ENCODE measurements at places on chromosomes 1 and 21.
A peak's percentile ranks its signal among the peaks of the same experiment; 100 is the strongest.

GRCh38 chr1:22888320-22889075 lies 84.2 kb downstream of the LACTBL1 start:
- peak; percentile 48 for DNase-seq

DNA sequence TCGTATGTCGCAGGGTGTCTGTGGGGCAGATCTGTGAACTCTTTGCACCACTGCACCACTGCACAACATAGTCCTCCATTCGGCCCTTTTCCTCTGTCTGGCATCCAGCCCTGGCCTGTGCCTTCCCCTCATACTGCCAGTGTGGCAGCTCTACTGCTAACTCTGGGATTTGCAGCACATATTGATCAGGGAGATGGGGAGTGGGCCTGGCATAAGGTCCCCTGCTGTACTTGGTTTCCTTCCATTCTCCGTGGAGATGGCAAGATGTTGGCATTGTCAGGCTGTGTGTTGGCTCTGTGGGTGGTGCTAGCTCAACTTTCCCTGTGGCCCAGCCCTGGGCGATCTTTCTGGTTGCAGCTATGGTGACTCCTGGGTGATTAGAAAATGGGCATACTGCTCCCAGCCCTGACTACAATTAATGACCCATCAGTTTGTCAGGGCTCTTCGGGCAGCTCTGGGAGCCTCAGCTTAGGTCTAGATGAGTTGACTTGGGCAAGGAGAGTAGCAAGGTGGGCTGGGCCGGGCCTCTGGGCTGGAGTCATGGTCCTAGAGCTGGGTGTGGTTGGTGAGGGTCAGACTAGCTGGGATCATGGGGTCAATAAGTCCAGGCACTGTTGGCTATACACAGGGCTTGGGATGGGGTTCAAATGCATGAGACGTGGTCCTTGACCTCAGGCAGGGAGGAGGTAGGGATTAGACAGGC lies 11.4 kb downstream of the PTPRU start:
- no peak for DNase-seq

- DNase-seq, result no peak
These were observed 59.6 kb downstream of the CC2D1B start for GRCh38 chr1:52306227-52307006.

GRCh38 chr21:42144679-42145568 lies 73.8 kb downstream of the UMODL1 start:
- no peak for DNase-seq

GRCh38 chr21:31929548-31929947 lies 56.7 kb downstream of the HUNK start:
- DNase-seq, result no peak

DNA sequence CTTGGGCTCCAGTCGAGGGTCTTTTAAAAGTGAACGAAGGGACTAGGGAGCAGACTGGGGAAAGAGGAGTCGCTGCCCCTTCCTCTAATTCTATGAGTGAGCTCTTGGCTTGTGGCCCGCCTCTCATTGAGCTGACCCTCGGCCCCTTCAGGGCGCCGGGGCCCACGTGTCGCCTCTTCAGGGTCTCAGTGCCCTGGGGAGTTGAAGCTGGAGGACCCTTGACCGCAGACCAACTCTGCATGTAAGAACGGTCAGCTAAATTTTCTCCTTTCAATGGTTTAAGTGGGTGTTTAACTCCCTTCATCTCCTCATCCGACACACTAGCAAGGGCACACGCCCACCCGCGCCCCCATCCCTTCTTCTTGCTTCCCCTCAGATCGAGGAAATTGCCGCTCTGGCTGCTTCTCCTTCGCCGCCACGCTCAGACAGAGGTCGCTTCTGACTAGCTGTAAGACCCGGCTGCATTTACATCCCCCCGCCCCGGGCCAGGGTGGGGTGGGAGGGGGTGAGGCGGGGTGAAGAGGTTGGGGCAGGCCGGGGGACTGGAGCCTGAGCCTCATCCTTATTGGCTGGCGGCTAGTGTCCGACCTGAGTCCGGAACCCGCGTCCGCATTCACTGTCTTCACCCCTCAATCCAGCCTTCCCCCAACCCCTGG lies 10.9 kb downstream of the NR5A2 start:
- DNase-seq, result no peak

DNA sequence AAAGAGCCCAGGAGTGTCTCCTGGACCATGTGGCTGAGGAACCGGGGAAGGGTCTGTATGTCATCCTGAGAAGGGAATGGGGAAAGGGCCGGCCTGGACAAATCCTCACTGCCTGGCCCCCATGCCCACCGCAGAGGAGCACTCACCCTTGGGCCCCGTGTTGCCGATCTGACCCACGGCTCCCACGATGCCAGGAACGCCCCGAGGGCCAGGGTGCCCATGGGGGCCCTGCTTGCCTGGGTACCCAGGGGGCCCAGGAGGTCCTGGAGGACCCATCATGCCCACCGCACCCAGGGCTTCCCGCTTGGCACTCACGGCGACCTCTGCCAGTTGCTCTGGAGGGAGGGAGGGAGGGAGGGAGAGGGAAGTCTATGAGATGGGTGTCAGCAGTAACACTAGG lies 14.6 kb downstream of the COL9A2 start:
- no peak for DNase-seq

DNA sequence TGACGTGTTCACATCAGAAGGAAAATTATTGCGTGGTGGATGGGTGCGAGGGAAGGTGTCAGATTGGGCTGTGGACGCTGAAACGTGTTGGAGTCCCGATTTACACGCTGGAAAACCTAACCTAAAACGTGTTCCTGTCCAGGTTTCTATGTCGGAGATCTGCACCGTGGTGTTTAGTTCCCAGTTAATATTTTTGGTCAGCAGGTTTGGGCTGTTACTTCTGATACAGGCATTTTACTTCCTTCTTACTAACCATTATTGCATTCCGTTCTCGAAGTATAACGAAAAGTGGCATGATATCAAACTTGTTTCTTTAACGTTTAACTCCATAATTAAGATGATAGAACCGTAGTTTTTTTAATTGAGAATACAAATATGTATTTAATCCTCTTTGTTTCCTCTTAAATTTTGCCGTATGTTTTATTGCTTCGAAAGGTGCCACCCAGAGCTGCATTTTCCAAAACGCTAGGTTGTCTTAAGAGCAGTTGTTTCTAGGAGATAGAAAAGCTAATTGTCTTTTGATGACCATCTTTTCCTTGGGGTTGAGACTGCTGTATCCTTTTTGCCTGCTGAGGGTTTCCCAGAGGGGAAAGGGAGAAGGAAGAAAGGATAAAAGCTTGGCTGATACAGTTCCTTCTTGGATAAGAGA lies 1.3 kb downstream of the ADARB1 start:
- DNase-seq, result peak; percentile 27

DNA sequence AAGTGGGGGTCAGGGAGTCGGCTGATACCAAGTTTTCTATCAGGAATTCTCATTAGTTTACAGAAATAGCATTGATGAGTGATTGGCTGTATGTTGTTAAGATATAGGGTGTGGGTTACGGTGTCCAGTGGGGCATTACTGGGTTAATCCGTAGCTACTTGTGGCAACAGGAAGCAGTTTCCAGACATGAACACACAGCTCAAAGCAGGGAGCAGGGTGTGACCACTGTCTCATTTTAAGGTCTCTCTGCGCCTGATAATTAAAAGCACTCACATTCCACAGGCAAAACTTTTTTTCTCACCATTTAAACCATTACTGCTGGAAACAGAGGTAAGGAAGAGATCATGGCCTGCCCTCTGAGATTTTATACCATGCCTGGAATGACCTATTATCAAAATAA lies 114.9 kb downstream of the SIK1 start:
- no peak for DNase-seq

DNA sequence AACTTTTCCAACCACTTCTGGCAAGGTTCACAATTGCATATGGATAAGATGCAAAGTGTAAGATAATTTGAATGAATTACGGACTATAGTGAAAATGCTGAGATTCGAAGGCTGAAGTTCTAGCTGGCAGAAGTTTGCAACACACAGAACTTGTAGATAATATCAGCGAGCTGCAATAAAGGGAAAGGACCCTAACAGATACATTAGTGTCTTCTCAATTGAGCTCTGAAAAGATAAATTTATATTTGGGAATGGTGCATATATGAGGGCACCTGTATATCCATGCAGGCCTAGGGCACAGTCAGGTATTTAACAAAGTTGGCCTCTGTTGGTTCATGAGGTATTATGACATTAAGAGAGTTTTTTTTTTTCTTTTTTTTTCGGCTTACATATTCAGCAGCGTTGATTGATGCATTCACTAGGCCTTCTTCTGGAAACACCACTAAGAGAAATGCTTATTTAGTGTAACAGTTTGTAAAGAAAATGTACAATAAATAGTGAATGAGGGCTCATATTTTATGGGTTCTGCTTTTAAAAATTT lies 2.2 kb downstream of the NFIA start:
- peak; percentile 64 for DNase-seq

DNA sequence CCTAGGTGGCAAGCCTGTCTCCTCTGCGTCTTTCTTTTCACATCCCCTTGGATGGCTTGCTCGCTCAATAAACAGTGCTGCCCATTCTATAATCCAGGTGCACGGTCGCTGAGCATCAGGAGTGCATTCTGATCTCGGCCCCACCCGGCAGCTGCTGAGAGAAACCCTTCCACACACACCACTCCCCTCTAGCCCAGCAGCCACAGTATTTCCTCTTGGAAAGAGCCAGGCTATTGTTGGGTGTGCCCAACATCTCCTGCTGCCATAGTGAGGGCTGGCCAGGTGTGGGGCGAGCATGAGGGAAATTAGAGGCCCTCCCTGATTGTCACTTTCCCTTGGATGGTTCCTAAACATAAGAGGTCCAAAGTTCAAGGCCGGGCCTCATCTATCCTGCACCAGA lies 24.7 kb downstream of the GPA33 start:
- no peak for DNase-seq

DNA sequence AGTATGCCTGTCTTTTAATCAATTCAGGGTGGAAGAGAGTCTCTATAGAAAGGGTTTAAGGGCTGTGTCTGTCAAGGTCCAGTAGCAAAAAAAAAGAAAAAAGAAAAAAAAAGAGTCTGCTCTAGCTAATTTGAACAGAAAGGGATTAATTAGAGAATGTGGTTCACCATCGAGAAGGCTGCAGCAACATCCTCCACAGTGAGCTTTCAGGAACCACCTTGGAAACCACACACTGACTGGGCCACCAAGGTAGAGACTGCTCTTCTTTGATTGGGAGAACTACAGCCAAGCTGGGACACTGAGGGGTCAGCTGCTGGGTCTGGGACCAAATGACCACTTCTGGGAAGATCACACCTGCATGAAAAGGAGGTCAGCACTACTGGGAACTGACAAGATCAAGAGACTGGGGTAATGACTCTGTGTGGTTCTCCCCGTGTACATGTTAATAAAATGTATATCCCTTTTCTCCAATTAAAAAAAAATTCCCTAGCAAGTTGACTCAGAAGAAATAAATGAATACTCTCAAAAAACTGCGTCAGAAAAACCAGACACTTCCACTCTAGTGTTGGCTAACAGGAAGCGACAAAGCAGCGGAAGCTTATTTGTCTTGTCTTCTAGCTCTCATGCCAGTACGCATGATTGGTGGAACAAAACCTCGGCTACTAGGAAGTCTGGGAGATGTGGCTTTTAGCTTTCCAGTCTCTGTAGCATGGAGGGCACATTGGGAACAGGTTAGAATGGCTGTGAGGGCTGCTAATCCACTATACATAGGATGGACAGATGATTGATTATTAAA lies 60.0 kb upstream of the IVNS1ABP start:
- DNase-seq, result no peak

DNA sequence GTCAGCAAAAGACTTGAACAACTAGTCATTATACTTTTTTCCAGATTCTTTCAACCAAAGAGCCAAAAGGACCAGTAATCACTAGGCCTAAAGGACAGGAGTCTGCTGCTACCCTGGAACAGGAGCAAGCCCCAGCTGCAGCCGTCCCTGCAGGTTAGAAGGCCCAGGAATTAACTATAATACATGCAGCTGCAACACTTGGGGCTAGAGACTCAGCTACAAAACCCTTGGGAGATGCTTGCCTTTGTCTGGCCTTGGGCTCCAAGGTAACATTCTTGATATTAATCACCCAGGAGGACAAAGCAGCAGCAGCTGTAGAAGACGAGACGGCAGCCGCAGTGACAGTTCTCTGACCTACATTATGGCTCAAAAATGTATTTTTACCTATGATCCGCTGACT lies 841.2 kb upstream of the ADGRL4 start:
- no peak for DNase-seq

DNA sequence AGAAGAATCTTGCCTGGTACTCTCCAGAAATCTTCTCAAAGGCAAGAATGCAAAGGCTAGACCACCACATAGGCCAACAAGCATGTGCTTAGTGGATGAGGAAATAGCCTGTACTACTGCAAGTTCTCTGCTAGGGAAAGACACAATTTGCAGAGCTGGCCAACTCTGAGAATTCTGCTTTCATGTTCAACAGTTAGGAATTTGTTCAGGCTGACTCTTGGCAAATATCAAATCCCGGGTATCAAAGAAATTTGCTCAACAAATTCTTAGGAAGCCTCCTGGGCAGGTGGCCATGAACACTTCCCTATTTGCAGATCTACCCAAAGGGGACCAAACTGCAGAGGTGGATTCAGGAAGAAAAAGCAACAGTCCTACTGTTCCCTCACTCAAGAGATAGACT lies 15.0 kb upstream of the H3-3A start:
- peak; percentile 94 for DNase-seq

DNA sequence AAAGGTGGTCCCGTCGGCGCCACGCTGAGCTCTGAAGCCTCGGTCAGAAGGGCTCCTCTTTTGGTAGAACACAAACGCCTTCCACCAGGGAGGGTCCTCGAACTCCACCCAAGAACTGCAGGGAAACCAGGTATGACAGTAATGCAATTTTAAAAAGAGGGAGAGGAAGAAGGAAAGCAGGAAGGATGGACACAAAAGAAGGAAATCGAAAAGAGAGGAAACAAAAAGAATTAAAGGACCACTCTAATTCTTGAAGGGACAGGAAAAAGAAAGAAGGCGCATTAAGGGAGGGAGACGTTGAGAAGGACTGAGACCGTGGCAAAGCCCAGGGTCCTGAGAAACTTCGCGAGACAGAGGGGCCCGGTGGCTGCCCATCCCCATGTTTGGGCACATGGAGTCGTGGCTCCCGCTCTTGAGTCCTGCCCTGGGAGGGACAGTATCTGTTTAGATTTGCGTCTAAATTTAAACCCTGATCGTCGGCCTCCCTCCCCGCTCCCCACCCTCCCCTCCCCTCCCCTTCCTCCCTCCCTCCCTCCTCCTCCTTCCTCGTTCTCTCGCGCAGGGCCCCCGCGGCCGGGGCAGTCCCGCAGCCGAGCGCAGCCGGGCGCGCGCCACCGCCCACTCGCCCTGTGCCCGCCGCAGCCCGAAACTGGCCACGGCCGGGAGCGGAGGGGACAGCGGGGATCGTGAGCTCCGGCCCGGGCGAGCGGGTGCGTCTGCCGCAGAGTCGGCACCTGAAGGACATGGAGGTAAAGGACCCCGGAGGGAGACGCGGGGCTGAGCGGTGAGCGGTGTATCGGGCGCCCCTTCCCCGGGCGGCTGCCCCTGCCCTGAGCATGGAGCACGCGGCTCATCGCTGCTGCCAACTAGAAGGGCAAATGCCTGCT lies at the start of gene RCSD1:
Gene RCSD1, plus strand, starts transcription at position 552 of the 887 bp plus-strand sequence. Its CDS starts 192 bp downstream, at position 744.
- no peak for DNase-seq

GRCh38 chr1:172653015-172653709 lies 5.7 kb upstream of the FASLG start:
- peak; percentile 61 for DNase-seq

- DNase-seq, result no peak
These were observed 293.3 kb downstream of the DISC1 start for GRCh38 chr1:231919886-231920285.

GRCh38 chr1:97784661-97785060 lies 136.2 kb downstream of the DPYD start:
- no peak for DNase-seq

All from fibroblast of the aortic adventitia (primary cell).